ENCODE measurements at places on chromosomes 3 and 15.

DNA sequence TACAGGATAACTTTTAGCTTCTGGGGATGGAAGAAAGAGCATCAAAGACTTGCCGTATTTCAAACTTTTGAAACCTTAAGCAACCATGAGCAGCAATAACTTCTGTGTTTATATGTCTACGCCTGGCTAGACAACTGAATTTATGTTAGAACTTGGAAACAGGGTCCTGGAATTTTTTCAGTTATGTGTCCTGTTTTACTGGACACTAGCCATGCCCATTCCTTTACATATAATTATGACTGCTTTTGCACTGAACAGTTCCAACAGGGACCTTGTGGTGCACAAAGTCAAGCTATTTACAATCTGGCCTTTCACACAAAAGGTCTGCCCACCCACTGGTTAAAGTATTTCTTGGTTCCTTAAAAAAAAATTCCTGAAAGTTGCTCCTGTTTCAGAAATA lies 37.1 kb downstream of the TJP1 start:
- DNase-seq, result no peak

GRCh38 chr3:109131276-109131675 lies 5.2 kb upstream of the C3orf85 start:
- DNase-seq, result no peak

DNA sequence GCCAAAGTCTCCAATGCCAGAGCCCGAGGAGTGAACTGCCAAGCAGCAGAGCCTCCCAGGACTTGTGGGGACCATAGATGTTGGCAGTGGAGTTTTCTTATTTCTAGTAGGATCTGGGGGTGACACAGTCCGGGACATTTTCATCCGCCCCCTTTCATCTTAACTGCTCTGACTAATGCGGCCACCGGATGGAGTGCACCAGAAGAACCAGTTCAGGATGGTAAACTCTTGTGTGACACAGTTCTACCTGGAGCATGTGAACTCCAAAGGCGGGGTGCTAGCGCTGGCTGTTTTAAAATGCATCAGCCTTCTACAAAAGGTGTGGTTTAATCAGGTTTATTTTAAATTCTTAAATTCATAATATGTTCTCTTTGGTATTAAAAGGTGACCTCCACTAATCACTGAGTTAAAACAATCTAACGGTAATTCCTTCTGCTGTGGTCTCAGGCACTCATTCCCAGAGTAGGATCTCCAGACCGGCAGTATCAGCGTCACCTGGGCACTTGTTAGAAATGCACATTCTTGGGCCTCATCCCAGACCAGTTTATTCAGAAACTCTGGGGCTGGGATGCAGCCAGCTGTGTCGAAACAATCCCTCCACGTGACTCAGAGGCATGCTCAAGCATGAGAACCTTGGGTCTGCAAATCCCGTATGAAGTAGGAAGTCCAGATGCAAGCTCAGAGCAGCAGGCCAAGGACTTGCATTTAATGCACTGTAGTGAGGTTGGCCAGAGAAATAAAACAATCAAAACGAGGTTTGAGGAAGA lies 105.5 kb downstream of the GABRB3 start:
- no peak for DNase-seq

GRCh38 chr15:77118882-77119321 lies 48.0 kb upstream of the TSPAN3 start:
- no peak for DNase-seq

DNA sequence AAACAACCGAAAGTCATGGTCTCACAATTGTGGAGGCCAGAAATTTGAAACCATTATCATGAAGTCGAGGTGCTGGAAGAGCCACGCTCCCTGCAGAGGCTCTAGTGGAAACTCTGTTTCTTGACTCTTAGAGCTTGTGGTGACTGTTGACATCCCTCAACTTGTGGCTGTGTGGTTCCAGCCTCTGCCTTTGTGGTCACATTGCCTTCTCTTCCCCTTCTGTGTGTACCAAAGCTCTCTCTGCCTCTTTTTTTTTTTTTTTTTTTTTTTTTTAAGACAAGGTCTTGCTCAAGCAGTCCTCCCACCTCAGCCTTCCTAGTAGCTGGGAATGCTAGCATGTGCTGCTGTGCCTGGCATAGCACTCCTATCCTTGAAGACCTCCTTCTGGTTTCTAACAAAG lies 48.7 kb upstream of the CRTC3 start:
- no peak for DNase-seq

GRCh38 chr3:13139471-13140065 lies 66.3 kb upstream of the IQSEC1 start:
- no peak for DNase-seq

- DNase-seq, result peak; percentile 77
Measured at GRCh38 chr3:52153389-52154096, 680 bp downstream of the POC1A start.

GRCh38 chr3:41681479-41681878 lies 280.4 kb downstream of the ULK4 start:
- DNase-seq, result no peak

Data from H7 (cell line).